ENCODE measurements at places on chromosomes 11 and 22. TPM values are rescaled to one million over a fixed set of nuclear protein-coding genes. Genes with fewer than 3 reads are reported as not detected.

The GAL3ST3 gene
- total RNA-seq = 7.4 TPM

The SELENOH gene
- total RNA-seq = 199 TPM

The UCP3 gene
- 1.9 TPM for total RNA-seq

The ST14 gene
- total RNA-seq = 17.5 TPM

The FIBIN gene
- not detected for total RNA-seq

The PNPLA5 gene
- 0.59 TPM for total RNA-seq

The NLRP6 gene
- total RNA-seq = not detected

The CALCA gene
- total RNA-seq = not detected

The APOL6 gene
- total RNA-seq = not detected

The LIF gene
- total RNA-seq = 1.5 TPM

The TIMP3 gene
- 20.4 TPM for total RNA-seq

The KCNJ1 gene
- not detected for total RNA-seq

The GGTLC2 gene
- not detected for total RNA-seq

The BTBD18 gene
- not detected for total RNA-seq

The MS4A7 gene
- not detected for total RNA-seq

The PYGM gene
- total RNA-seq = 1.1 TPM

The DEPDC7 gene
- 5.7 TPM for total RNA-seq

The SLC37A2 gene
- total RNA-seq = 1.0 TPM

The BIK gene
- total RNA-seq = 5.5 TPM

The CNIH2 gene
- 3.8 TPM for total RNA-seq

The FAM227A gene
- total RNA-seq = 13.1 TPM

The IL17REL gene
- total RNA-seq = 0.07 TPM

The BID gene
- 19.7 TPM for total RNA-seq

The MAP6 gene
- 1.9 TPM for total RNA-seq

The PGGHG gene
- 129 TPM for total RNA-seq
